ENCODE measurements at places on chromosomes 7 and 10.

DNA sequence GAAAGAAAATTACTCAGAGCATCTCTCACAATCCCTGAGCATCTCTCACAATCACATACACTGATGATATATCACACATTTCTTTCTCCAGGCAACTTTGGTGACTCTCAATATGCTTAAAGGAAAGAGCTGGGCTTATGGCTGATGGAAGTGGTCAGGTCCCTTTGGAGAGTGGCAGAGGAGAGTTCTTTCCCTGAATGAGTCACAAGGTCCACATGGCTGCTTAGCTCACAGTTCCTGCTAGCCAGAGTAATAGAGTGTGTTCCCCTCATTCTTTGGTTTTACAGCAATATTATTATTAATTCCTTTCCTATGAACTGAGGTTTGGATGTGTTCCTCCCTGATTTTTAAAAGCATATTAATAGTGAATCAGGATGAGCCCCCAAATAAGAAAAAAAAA lies 287.4 kb downstream of the C7orf25 start:
- no peak for DNase-seq

DNA sequence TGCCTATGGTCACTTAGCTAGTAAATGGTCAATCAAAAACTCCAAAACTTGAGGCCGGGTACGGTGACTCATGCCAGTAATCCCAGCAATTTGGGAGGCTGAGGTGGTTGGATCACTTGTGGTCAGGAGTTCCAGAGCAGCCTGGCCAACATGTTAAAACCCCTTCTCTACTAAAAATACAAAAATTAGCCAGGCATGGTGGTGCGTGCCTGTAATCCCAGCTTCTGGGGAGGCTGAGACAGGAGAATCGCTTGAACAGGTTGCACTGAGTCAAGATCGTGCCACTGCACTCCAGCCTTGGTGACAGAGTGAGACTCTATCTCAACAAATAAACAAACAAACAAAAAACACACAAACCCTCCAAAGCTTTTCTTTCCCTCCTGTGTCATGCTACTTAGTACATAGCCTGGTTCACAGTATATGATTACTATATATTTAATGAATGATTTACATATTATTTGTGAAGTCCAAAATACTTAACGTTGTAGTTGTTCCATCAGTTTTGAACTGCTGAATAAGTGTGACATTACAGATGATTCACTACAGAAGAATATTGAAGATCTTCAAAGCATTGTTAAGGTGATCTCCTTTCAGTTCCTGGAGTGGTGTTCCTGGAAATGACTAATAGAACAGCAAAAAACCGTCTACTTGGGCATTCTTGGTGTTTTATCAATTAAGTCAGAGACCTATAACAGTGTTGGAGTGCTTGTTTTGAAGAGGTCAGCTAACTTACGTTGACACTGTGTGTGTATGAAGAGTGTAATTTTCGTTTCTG lies 72.9 kb downstream of the ADK start:
- DNase-seq: no peak

- DNase-seq: no peak
Observed at GRCh38 chr7:152313831-152314604, 121.8 kb downstream of the KMT2C start.

DNA sequence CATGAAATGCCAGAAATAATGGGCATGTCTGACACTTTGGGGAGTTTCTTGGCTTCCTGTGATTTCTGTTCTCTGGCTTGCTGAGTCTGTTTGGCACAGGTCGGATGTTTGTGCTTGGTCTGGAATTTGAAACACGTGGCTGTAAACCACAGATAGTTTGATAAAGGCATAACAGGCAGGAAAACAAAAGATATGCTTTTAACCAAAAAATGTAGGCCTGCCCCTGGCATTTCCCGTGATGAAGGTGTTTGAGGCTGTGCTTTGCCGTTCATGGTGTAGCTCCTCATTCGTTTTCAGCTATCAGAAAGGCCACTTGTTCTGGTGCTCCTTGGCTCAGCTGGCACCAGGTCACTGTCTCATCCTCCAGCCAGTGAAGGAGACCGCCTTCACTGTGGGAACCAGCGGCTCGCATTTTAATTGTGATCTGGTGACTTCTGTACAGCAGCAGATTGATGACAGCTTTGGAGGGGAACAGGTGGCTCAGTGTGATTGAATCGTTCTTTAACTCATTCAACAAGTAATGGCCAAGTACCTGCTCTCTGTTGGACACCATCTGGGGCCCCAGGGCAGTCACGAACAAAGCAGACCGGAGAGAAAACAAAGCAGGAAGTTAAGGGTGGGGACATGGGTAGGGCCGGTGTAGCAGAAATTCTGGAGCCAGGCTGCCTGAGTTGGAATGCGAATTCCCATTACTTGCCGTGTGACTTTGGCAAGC lies 111.5 kb downstream of the CCNY start:
- no peak for DNase-seq

- DNase-seq: no peak
Observed at GRCh38 chr7:5435291-5436002, 11.8 kb upstream of the TNRC18 start.

DNA sequence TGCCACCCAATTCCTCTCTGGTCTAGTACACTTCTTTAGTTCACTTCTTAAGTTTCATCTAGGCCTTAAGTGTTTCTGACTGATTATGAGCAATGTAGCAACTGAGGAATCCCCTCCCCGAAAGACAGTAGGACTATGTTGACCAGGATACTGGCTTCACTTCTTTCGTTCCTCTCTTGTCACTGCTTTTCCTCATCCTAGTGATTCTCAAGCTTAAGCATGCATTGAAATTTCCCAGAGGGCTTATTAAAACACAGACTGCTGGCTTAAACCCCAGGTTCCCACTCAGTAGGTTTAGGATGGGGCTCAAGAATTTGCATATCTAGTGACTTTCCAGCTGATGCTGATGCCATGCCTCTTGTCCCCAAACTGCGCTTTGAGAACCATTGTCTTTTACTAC lies 164.6 kb upstream of the WNT16 start:
- DNase-seq: no peak

DNA sequence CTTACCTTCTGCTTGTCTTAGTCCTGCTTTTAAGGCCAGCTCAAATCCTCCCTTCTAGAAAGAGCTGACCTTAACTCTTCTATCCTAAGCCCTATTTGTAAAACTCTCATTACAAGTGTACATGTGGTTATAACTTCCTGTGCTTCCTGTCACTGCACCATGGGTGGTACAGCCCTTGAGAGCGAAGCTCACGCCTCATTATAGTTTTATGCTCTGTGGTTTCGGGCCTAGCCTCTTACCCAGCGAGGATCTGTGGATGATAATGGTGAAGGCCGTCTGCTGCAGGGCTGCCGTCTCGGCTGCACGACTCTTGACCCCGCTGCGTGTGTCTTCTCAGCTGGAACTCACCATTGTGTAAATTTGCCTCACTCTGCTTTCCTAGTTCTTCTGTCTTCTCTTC lies 74.6 kb downstream of the CUL1 start:
- DNase-seq: no peak

- no peak for DNase-seq
Observed at GRCh38 chr7:46317256-46317655, 396.2 kb upstream of the IGFBP3 start.

DNA sequence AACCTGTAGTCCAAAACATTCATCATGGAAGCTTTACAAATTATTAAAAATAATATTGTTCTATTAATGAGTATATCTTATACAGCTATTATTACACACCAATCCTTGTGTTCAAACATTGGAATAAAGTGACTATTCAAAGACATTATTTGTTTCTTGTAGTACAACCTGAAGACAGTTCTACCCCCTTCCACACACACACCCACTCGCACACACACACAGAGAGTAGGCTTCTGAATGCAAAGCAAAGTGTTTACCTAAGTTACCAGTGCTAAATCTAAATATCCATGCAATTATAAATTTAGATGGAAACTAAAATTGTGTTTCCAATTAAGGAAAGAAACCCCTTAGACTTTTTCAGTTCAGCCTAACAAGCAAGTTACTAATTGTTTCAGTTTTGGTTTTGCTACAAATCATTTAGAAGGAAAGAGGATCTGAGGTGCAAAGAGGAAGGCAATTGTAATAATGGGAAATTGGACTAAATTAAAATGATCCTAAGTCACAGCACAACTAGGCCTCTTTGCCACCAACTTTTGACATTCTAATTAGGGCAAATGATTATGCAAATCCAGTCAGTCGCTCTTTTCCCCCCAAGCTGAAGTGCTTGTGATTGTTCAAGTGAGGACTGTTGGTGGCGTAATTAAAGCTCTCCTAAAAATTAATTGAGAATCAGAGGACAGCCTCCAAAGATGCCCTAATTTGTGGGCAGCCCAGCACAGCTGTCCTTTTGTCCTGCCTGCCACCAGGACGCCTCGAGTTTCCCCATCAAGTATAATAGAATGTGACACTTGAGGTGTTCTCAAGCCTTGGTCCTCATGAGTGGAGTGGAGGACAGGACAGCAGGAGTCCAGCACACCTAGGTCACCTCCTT lies 19.9 kb upstream of the ATOH7 start:
- no peak for DNase-seq

DNA sequence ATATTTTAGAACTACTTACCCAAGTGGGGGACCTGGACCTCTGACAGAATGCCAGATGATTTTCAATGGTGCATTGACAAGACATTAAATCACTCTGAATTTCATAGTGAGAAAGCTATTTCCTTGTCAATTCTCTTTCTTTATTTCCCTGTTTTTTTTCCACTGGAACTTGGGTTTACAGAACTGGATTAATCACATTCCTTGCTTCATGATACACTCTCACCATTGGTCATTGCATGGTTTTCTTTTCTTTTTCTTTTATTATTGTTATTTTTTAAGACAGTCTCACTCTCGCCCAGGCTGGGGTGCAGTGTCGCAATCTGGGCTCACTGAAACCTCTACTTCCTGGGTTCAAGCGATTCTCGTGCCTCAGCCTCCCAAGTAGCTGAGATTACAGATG lies 38.5 kb upstream of the LBX1 start:
- no peak for DNase-seq

GRCh38 chr7:29135846-29136245 lies 10.5 kb downstream of the CPVL start:
- DNase-seq: no peak

GRCh38 chr7:44466300-44467216 lies 23.9 kb downstream of the NUDCD3 start:
- DNase-seq: no peak

GRCh38 chr7:33677556-33677955 lies 227.8 kb upstream of the BMPER start:
- no peak for DNase-seq

GRCh38 chr10:30048768-30049517 lies 10.4 kb downstream of the JCAD start:
- DNase-seq: no peak

DNA sequence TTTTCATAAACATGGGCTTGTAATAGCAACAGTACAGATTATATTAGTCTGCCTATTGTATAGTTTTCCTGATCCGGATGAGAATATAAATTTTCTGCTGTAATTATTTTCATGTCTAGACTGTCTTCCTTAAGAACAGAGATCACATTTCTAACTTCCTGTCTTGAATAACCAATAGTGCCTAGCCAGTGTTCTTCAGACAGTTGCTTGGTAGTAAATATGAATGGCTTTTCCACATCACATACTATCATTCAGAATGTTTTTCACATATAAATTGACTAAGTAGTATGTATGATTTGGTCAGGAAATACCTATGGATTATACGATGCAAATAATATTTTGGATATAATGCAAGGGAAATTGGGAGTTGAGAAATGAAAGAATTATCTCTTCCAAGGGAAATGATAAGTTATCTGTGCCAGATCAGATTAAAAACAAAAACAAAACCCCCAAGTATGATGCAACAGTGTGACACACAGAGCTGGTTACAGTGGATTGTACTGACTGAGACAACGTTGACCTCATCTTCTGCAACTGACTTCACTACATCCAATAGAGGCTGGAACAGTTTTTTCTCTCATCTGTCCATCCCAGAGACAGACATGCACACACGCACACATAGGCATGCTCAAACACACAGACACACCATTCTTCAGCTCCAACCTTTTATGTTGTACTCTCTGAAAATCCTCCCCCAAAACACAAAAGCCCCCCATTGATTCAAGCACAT lies 16.4 kb downstream of the ITGA8 start:
- DNase-seq: no peak

GRCh38 chr7:54260941-54261371 lies 281.2 kb upstream of the VSTM2A start:
- DNase-seq: no peak

GRCh38 chr7:158353606-158354570 lies 233.7 kb downstream of the PTPRN2 start:
- no peak for DNase-seq

GRCh38 chr7:44569959-44570358 lies 3.7 kb downstream of the DDX56 start:
- no peak for DNase-seq

DNA sequence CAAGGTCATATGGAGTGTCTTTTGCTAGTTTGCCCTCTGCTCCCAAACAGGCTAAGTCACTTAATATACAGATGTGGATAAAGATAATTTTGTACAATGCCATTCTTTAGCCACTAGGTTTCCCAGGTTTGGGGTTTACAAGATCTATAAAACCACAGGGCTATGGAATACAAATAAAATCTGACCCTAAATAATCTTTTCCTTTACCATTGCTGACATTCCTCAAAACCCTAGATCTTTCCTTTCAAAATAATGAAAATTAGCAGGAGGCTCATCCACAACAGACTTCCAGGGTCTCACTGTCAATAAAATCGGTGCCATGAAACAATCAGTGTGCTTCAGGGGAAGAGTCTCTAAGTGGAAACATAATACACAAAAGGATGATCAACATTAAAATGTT lies 148.4 kb downstream of the CPEB3 start:
- DNase-seq: no peak

- DNase-seq: no peak
Observed at GRCh38 chr10:42753507-42754154, 29.0 kb upstream of the BMS1 start.

DNA sequence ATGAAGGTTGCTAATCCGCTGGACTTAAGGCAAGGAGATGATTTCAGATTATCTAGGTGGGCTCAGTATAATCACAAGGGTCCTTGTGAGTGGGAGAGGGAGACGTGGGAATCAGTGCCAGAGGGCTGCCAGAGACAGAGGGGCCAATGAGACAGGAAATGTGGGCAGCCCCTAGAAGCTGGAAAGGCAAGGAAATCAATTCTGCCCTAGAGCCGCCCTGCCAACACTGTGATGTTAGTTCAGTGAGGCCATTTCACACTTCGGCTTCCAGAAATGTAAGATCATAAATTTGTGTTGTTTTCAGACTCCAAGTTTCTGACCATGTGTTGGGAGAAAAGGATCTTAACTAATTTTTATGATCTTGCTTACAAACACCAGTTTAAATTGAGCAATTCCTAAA lies 3.6 kb upstream of the GPNMB start:
- no peak for DNase-seq

DNA sequence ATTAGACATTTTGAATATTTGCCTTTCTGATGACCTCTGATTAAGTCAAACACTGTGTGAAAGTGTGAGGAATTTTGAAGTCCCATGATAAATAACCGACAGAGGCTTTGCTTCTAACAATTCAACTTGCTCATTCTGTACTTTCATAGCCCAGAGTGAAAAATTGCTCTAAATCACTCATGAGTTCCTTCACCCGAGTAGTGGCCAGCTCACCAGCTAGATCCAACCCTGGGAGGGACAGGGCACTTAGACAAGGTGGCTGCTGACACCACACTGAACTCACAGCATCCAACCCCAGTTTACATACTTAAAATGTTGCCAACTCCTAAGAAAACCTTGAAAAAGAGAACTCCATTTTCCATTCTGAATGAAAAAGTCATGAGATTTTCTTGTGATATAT lies 80.0 kb upstream of the LYZL1 start:
- DNase-seq: no peak

Measured in head of caudate nucleus (tissue), 42 donors.